ENCODE measurements at places on chromosomes 3 and 15. TPM values are rescaled to one million over a fixed set of nuclear protein-coding genes. Genes with fewer than 3 reads are reported as not detected.

DNA sequence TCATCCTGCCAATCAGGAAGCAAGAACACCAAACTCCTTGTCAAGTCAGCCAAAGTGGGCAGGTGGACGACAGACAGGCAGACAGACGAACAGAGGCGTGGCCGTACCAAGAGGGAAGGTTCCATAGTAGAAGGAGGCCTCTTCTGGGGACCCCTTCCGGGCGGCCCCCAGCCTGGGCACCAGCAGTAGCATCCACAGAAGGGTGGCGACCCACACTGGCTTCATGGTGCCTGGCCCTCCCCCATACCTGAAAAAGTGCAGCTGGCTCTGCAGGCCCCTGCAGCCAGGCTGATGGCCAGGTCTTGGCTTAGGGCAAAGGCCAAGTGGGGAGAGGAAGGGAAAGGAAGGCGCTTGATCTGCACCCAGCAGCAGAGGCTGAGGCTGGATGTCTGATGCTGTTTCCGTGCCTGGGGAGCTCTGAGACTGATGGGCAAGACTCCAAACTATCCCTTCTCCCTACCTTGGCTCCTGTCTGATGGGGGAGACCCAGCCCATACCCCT is 607 bp downstream of the LCTL start:
- no peak for DNase-seq

- DNase-seq: no peak
Measured at GRCh38 chr3:73500321-73500720, 124.4 kb downstream of the PDZRN3 start.

TASOR gene
- 88.1 TPM for polyA plus RNA-seq

CDC25A gene
- 11.7 TPM for polyA plus RNA-seq

TGFBR2 gene
- polyA plus RNA-seq: 121 TPM

DNA sequence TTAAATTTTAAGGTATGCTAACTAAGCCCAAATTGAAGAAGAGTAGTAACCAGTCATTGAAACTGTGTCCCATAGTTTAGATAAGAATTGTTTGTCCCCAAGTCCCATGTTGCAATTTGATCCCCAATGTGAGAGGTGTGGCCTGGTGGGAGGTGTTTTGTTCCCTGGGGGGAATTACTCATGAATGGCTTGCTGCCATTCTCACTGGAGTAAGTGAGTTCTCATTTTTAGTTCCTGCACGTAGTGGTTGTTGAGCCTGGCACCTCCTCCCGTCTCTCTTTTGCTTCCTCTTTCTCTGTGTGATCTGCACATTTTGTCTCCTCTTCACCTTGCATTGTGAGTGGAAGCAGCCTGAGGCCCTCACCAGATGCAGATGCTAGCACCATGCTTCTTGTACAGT is 1271.0 kb downstream of the NSUN3 start:
- no peak for DNase-seq

- DNase-seq: no peak
Measured at GRCh38 chr3:48891606-48892005, 7.1 kb downstream of the SLC25A20 start.

RBPMS2 gene
- polyA plus RNA-seq: 11.8 TPM

DNA sequence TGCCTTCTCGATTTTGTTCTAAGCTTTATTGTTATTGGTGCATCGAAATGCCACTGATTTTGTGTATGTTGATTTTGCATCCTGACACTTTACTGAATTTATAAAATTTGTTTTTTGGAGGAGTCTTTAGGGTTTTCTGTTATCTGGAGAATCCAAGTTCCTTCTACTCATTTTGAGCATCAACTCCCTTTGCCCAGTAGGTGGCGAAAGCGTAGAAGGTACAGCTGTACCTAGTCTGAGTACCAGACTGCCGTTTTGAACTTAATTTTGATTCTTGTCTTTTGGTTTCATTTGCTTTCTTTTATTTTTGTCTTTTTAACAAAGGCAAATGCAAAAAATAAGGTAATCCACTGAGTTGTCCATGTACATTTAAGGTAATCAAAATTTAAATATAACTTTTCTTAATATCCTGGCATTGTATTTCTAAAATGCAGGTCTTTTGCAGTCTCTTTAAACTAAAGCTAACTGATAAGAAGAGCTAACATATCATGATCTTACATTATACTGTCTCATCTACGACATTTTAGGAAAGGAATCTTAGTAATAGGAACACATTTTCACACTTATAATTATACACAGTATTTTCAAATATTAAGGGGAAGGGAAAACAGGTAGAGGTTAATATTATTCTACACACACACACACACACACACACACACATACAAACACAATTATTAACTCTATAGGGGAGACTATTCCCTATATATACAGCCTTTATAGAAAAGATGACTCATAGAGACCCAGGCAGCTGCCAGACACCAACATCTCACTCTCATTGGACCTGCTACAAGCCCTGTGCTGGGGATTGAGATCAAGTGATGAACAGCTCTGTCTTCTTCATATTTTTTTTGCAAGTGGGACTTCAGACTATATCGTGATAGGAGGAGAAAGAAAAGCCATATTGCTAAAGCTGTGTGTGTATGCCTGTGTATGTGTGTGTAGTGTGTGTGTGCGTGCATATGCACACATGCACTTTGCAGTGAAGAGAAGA is 71.8 kb downstream of the SYNPR start:
- DNase-seq: no peak

- no peak for DNase-seq
Measured at GRCh38 chr3:148494451-148494850, 203.3 kb upstream of the AGTR1 start.

DNA sequence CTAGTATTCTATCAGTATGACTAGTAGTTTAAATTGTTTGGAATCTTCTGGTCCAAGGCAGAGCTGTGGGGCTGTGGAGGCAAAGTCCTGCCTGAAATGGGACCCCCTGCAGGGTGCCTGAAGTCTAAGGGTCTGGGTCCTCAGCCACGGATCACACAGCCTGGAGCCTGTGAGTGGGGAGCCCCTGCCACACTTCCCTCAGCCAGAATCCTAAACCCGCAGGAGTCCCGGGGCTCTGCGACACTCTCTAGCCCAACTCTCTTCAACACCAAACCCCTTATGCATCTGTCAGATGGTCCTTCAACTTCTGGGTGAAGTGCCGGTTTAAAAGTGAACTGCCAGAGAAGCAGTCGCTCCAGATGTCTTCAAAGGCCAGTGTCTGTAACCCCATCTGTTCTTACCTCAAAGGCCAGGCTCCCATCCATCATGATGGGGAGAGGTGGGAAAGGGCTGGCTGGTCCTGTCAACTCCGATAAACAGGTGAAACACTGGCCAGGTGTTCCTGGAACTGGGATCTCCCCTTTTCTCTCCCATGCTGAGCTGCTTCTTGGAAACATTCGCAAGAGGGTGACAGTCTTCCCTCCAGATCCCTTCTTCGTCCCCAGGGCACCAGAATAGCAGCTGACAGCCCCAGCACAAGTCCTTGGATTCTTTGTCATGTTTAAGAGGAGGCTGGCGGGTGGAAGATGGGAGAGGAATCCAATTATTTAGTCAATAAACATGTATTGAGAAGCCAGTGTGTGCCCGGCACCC is 45.6 kb downstream of the CPN2 start:
- no peak for DNase-seq

GRCh38 chr15:94579286-94579685 is 347.9 kb downstream of the MCTP2 start:
- DNase-seq: no peak

DNA sequence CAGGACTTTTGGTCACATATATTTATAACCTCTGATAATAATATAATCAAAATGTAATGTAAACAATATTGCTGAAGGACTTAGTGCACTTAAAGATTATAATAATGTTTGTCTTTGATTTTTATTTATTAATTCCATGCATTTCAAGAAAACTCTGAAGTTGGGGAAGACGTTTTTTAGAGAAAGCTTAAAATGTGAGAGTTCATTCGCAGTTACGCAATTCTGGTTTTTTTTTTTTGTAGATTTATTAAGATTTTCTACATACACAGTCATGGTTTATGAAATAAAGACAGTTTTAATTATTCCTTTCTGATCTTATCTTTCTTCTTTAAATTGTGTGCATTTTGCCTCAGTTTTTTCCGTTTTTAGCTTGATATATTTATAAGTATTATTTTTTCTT is 204.7 kb downstream of the EPHA3 start:
- DNase-seq: no peak

- DNase-seq: no peak
Measured at GRCh38 chr3:45497963-45498362, 96.6 kb upstream of the LIMD1 start.

DNA sequence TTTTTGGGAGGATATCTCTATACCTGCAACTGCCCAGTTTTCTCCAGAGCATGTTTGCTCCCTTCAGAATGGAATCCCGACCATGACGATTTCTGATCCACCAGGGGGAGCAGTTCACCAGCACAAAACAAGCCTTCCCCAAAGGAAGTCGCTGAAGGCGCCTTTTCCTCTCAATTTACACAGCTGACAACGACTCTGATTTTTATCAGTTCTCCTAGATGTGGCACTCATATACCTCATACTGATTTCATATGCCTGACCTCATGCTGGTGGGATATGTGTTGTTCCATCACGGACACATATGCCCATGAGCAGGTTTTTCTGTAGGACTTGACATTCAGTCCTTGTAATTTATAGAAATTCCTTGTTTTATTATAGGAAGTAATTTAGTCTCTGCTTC is 1028.2 kb downstream of the MCTP2 start:
- DNase-seq: peak; percentile 87

- DNase-seq: no peak
Measured at GRCh38 chr3:44058022-44058867, 183.4 kb upstream of the TOPAZ1 start.

RARB gene
- 56.3 TPM for polyA plus RNA-seq

STXBP5L gene
- polyA plus RNA-seq: 0.21 TPM

DNA sequence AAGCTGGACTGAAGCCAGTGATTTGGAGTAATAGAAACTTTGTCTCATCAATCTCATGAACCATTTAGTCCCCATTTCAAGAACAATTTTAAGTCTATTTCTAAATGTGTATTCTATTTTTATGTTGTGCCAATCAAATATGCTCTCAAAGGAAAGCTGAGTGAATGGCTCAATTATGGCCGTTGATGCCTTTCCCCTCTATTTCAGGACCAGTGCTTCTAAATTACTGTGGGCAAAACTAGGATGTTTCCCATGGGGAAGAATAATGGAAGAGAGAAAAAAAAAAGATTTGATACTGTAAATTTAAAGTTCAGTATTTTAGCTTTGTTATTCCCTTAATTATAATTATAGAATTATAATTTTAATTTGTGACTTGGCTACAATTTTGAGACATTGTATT is 110.1 kb downstream of the CADM2 start:
- DNase-seq: no peak

- DNase-seq: no peak
Measured at GRCh38 chr3:68931406-68932149, 769 bp downstream of the TAFA4 start.

- DNase-seq: no peak
Measured at GRCh38 chr15:34812369-34812768, 17.0 kb upstream of the ACTC1 start.

C2CD4A gene
- polyA plus RNA-seq: 0.39 TPM

- DNase-seq: no peak
Measured at GRCh38 chr3:20984594-20985205, 766.3 kb downstream of the ZNF385D start.

DNA sequence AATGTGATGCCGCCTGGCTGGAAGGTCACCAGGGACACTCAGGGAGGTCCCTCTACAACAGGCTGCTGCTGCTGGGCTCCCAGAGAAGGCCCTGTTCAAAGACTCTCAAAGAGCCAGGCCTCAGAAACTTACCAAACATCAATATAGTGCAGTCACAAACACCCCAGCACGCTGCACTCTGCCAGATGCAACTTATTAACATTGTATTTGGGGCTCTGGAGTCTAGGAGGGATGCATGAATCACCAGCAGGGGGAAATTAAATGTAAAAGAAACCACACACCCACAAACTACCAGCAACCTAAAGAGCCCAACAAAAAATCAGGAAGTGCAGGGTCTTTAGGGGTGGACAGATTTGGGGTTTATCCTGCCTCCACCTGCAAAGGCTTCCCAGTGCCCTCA is 74.6 kb upstream of the SPATA12 start:
- DNase-seq: no peak

RARRES1 gene
- polyA plus RNA-seq: 11.2 TPM

DNA sequence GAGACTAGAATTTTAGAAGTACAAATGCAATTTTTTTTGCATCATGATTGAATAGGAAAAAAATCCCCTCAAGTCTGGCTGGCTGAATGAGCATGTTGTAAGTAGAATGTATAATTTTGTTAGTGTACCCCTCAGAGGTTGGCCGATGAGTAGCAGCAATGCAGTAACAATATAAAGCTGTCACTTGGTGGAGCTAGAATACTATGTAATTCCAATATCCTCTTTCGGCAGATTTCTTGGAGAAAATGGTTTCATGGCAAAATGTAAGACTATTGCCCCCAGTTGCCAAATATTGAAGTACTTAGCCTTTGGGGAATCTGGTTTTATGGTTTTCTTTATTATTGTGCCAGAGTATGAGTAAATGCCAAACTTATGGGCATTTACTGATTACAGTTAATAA is 39.8 kb upstream of the SGO1 start:
- no peak for DNase-seq

DNA sequence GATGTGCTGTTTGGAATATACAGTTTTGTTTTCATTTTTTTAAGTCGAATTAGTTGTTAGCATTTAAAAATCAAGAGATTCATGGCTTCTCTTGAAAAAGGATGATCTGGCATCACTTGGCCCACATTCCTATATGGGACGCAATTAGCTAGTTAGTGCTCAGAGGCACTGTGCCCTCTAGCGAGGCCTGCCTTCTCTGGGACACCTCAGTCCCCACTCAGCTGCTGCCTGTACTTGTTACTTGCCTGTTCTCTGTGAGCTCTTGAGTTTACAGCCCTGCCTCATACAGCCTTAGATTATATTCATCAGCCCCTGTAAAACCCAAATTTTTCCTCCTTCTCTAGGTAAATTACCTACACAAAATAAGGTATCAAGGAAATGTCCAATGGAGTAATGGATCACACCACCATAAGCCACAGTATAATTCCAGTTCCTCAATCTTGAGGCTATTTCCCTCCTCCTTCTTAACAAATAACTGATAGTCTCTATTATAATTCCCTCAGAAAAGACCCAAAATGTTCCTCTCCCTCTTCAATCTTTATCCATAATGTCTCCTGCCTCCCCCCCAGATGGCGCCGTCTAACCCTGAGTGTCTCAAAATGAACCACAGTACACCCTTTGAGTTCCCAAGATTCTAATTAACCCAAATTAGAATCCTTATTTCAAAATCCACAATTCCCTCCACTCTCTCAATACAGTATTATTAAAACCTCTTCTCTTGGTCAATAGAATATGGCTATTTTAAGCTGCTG is 2.7 kb downstream of the ZMAT3 start:
- DNase-seq: no peak

CRYGS gene
- 5.4 TPM for polyA plus RNA-seq

GOLGA8S gene
- polyA plus RNA-seq: 1.3 TPM

Measured in right renal pelvis (tissue), 4 donors.